ENCODE measurements at places on chromosomes 3 and 15.
A peak's percentile ranks its signal among the peaks of the same experiment; 100 is the strongest.

DNA sequence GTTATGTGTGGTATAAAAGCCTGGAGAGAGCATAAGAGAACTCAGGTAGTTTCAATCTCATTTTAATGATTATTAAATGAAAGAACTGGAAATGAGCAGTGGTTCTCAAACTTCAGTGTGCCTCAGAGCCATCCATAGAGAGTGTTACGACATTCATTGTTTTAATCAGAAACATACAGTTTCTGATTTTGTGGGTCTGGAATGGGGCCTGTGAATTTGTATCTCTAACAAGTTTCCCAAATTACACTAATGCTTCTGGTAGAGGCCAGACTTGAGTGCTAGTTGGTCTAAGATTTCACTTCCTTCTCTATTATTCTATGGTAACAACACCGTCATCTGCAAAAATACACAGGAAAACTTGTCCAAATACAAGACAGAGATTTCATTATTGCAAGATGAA lies 292.0 kb upstream of the NECTIN3 start:
- DNase-seq = no peak

GRCh38 chr3:52532838-52533622 lies 627 bp downstream of the NT5DC2 start:
- no peak for DNase-seq

GRCh38 chr3:108391917-108392593 lies 95.7 kb downstream of the HHLA2 start:
- no peak for DNase-seq

DNA sequence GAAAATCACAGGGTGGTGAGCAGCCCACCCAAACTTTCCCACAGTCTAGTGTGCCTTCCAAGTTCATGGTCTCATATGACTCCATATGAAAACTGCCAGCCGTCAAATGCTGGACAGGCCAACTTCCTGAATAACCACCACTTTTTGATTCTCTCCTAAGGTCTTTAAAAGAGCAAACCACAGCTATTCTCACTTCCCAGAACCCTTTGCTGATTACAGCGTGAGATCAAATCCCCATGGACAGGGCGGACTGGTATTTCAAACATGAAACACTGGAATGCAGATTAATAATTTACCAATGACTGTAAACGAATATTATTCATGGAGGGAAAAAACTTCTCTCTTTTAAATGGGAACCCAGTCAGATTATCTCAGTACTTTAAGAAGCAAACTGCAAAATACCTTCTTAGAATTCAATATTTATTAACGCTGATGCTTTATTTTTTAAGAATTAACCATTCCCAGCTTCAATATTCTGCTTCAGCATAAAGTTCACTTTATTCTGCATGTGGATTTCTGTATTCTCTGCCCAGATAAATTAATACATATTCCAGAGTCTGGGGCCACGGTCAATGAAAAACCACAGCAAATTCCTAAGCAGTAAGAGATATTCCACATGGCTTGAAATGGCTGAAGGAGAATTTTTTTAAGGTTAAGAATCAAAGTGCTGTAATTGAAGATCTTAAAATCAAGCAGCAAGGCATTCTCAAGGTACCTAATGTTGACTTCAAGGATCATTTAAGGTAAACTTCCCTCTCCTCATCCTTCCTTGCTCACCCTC lies 42.9 kb downstream of the MYO1E start:
- DNase-seq = peak; percentile 87

- no peak for DNase-seq
Observed at GRCh38 chr3:183825456-183826161, at the start of gene MAP6D1. TSS of gene MAP6D1 (minus strand) at chr3:183825577. CDS start at chr3:183825547, 30 bp downstream.

- DNase-seq = peak; percentile 73
Observed at GRCh38 chr15:38130740-38131498, 121.7 kb upstream of the SPRED1 start.

DNA sequence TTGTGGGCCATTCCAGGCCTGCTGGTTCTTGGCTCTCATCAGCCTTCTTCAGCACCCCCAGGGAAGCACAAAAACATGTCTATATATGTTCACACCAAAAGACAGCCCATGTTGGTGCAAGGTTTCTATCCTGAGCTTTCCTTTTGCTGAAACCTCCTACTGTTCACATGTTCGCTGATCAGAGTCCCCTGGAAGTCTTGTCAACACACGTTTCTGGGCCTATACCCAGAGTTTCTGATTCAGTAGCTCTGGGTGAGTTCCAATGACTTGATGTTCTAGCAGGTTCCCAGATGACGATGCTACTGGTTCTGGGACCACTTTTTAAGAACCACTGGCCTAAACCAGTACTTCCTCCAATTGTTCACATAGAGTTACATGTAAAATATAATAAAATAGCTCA lies 46.0 kb downstream of the SUCNR1 start:
- DNase-seq = no peak

DNA sequence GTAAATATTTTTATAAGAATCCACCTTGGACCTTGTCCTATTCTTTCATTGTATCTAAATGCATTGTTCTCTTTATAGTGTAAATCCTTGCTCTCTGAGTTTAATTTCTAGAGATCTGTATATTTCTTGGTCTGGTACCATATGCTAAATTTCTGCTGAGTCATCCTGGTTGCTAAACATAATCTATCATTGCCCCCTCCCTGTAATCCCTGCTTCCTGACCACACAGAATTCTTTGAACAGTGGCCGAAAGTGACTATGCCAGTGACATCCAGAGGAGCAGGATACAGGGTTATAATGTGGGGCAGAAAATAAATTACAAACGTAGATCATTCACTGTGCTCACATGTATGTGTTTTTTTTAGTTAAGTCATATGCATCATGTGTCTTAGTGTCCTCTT lies 143.1 kb downstream of the DIPK2A start:
- no peak for DNase-seq

DNA sequence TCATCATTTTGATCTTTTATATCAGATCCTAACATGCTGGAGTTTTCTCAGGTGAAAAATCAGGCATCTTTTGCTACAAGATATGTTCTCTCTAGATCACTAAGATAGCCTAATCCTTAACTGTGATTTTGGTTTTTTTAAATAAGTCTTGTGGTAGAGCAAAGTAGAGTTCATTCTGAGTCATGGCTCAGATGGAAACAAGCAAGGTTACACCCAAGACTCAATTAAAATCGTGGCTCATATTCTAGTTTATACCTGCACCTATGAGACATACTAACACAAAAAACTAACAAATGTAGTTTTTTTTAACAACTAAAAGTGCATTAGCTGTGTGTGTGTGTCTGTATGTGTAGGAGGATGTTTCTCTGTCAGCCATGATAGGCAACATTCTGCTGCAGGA lies 428.2 kb downstream of the NLGN1 start:
- DNase-seq = no peak

- DNase-seq = no peak
Observed at GRCh38 chr15:52673734-52674133, 5.5 kb downstream of the ATOSA start.

DNA sequence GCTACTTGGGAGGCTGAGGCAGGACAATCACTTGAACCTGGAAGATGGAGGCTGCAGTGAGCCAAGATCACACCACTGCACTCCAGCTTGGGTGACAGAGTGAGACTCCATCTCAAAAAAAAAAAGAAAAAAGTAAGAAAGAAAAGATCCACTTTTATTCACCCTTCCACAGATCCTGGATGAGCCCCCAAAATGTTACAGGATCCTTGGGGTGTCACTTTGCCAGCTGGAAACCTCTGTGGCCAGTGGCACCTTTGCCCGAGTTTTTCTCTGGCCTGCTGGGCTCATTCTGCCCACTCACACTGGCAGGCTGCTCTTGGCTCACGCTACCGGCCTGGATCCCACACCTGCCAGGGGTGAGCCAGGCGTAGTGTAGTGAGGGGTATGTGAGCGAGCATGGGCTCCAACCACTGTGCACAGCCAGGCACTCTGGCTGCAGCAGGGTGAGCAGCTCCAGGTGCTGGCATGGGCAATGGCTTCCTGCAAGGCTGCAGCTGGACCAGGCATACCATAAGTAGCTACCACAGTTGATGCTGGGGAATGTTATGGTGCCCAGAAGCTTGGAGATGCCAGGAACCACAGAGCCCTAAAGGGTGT lies 57.8 kb upstream of the C15orf39 start:
- DNase-seq = no peak

- peak; percentile 31 for DNase-seq
Observed at GRCh38 chr3:184873141-184873540, 61.2 kb downstream of the VPS8 start.

- no peak for DNase-seq
Observed at GRCh38 chr3:188191460-188191859, 37.5 kb downstream of the LPP start.

GRCh38 chr3:56772952-56773938 lies 28.5 kb downstream of the ARHGEF3 start:
- no peak for DNase-seq

- no peak for DNase-seq
Observed at GRCh38 chr15:29538044-29538443, 268.4 kb upstream of the NSMCE3 start.

DNA sequence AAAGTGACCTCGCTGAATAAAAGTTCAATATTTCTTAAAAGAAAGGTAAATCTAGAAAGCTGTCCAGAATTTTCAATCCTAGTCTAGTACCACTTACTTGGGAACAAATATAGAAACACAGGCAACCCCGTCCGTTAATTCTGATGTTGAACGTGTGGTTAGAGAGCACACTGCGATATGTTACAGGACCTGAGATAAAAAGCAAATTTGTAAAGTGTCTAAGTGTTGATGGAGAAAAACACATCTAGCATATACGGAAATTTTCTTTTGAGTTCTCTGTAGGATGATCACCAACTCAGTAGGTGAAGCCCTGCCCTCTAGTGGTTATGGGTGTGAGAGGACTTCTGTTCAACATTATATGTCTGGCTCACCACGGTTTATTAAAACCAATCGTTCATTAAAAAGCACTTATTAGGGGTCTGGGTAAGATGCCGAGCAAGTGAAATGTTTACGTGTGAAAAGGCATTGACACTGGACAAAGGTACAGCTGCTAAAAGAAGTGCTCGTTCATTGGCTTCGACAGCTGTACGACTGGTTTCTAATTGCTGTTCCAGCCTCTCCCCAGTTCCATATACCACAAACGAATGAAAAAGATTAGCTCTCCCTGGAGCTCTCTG lies 1.0 kb upstream of the ATP2C1 start:
- peak; percentile 41 for DNase-seq

GRCh38 chr3:33430571-33430970 lies 9.6 kb downstream of the UBP1 start:
- no peak for DNase-seq

DNA sequence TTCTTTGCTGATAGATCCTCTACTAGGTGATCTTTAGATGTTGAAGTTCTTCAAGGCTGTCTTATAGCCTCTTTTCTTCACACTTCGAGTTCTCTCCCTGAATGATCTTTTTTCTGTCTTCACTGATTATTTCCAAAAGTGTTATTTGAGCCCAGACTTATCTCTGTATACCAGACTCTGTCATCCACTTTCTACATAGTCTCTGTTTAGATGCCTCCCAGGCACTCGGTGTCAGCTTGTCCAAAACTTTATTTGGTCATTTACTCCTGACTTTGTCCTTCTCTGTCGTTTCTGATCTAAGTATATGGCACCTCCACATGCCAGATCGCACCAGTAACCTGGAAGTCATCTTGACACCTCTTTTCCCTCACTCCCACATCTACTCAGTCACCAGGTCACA lies 27.6 kb downstream of the KLHL18 start:
- no peak for DNase-seq

- DNase-seq = no peak
Observed at GRCh38 chr3:98551754-98552153, 20.0 kb downstream of the GPR15 start.

- no peak for DNase-seq
Observed at GRCh38 chr15:69648212-69648611, 195.6 kb downstream of the RPLP1 start.

- DNase-seq = no peak
Observed at GRCh38 chr3:157064402-157064801, 95.5 kb downstream of the CCNL1 start.

- DNase-seq = no peak
Observed at GRCh38 chr3:87949879-87950208, 109.0 kb downstream of the CGGBP1 start.

DNA sequence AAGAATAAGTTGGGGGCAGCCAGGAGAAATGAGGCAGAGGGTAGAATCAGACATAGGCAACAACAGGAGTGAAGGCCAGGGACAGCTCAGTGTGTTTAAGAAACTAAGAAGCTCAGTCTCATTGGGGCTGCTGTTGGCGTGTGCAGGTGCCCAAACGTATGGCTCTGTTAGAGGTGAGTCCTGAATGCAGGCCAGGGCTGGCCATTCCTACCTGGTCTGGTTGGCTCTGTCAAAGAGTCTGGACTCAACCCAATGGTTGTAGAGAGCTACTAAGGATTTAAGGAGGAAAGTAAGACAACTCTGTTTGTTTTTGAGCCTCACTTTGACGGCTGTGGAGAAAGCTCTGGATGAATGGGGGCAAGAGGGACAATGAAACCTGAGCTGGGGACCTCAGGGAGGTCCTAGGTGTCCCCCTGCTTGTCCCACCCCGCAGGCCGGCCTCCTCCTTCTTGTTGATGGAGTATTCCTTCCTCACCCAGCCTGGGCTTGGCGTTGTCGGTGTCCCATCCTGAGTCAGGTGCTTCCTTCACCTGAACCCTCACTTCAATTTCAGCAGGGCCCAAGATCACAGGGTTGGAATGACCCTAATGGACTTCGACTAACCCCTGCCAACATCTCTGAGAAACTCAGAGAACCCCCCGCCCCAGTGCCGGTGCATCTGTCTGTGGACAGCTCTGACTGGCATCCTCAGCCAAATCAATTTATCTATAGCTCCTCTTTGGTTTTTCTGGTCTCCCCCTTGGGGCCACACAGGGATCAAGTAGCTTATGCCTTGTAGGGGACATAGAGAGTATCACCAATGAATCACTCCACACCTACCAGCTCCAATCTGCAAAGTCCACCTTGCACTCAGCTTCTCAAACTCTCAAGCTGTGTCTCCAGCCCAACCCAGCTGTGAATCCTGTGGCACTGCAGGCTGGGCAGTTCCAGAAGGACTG lies 8.3 kb downstream of the ITGA11 start:
- no peak for DNase-seq

DNA sequence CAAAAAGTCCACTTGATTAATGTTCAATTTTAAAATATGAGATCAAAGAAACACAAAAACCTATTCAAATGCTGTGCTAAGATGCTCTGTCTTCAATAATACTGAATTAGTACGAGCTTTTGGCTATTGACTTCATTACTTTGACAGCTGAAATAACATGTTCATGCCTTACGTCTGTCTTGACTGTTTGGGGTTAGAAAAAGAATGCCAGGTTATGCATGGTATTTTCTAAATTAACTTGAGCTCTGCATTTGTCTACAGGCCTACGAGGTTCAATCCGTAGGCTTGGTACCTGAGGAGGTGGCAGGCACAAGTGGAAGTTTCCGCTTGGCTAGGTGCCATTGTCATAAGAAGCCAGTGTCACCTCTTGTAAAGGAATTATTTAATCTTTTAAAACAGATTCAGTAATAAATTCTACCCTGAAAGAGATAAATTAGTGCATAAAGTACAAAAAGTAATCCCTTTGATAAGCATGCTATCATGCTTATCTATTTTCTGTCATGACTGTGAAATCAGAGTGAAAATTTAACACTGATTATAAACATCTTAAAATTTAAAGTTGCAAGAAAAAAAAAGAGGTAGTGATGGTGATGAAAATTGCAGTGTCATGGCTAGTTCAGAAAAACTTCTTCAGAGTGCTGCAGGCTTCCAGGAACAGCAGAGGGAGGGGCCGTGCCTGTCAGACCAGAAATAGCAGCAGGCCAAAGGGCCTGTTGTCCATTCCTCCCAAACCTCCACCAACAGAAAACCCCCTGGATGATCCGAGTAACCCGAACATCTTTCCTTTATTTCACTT lies 115.7 kb downstream of the ARRDC4 start:
- DNase-seq = no peak

Data from epithelial cell of proximal tubule (primary cell).